CD4-positive, CD25-positive, alpha-beta regulatory T cell (primary cell): ENCODE measurements at places on chromosomes 6 and 20. TPM values are rescaled to one million over a fixed set of nuclear protein-coding genes. Genes with fewer than 3 reads are reported as not detected.

DNA sequence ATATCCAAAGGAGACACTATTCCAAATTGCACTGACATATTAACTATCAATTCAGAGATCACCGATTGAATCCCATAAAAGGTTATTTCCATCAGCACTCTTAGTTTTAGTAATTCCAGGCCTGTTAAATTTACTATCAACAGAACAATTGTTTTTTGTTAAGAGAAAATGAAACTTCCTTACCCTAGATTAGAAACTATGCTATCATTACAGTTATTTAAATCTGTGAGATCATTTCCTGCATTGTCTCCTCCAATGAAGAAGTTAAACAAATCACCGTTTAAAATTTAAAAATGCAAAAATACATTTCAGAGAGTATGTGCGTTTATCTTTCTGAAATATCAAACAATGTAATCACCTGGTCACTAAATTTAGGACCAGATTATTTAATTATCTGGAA, 57.5 kb downstream of the HIVEP2 start:
- DNase-seq, result peak; percentile 59

DNA sequence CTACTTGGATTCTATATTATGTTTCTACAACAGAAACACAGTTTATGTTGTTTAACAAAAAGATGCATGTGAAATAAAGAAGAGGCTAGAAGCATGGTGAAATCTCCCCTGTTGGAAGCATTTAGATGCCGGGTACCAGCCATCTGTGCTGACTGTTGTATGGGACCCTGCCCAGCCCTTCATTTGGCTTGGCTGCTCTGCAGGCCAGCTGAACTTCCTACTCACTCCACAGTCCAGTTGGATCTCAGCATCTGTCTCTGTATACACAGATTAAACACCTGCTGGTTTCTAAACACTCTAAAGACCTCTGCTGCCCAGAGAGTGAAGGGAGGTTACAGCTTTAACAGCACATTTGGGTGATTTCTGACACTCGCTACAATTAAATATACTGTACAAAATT, 228.3 kb downstream of the SLC35F1 start:
- no peak for DNase-seq

DNA sequence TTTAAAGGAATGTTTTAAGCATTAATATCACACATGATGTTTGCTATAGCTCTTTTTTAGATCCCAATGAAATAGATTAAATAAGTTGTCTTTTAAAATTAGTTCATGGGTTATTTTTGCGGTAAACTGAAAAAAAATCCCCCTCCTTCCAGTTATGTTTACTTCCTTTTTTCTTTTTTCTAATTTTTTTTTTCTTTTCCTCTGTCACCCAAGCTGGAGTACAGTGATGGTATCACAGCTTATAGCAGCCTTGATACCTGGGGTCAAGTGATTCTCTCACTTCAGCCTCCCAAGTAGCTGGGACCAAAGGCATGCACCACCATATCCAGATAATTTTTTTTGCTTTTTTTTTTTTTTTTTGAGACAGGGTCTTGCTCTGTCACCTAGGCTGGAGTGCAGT, 17.8 kb upstream of the SCAF8 start:
- no peak for DNase-seq

DNA sequence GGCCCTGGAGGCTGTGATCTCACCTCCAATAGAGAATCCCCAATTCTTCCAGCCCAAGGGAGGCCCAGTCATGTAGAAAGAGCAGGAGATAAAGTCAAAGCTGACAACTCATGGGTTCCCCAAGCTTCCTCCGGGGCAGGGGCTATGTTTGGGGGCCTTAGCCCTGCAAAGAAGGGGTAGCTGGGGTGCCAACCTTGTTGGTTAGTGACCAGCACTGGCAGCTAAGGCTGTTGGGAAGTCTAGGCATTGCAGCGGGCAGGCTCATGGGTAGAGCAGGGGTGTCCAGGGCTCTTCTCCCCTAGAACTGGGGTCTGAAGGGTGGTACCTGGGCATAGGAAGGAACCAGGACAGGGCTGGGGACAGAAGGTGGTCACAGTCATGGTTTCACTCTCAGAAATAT, 36.4 kb downstream of the TGM2 start:
- DNase-seq, result no peak

- DNase-seq, result no peak
Measured at GRCh38 chr6:107600121-107600520, 110.2 kb downstream of the SOBP start.

OPN5 gene
- not detected for polyA plus RNA-seq

DNA sequence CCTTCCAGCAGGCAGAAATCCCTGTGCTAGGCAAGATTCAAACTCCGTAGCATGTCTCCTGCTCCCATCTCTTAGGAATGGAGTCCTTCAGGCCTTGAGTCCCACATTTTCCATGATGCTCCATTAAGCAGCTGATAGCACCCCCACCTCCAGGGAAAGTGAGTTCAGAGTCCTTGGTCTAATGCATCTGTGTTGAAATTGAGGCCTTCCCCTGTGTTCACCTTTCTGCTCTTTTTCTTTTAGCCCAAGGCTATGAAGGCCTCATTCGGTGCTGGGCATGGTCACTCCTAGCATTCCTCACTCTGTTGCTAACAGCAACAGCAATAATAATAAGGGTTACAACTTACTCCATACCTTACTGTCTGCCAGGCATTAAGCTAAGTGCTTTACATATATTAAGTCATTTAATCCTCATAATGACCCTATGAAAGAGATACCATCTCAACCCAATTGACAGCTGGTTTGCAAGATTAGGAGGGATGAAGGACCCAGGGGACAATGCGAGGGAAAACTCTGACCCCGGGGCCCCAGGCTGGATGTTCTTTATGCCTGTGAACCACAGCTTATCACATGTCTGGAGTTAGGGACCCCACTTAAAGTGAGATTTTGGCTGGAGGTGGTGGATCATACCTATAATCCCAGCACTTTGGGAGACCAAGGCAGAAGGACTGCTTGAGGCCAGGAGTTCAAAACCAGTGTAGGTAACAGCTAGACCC, 17.5 kb upstream of the PANK2 start:
- DNase-seq, result no peak

DNA sequence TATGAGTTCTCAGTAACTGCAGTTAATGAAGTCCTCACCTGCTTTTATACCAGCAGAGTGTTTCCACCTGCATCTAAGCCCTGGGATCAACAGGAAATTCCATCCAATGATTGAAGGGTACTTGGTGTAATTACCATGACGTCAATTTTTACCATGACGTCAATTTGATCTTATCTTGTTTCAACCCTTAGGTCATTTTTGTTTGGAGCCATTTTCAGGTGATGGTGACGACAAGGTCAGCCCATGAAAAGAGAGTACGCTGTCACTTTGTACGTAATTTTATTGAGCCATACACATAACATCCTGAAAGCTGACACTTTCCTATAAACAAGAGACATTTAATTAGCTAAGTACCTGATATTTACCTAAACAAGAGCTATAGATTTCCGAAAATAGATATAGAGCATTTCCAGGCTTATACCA, at the start of gene CGA:
TSS of gene CGA (minus strand) at position 20 of the 423 bp plus-strand sequence. CDS start 6,906 bp downstream, outside the sequence.
- DNase-seq, result no peak

GRCh38 chr20:22333885-22334545, 250.4 kb downstream of the FOXA2 start:
- no peak for DNase-seq

MYB gene
- polyA plus RNA-seq, result 1.4 TPM

GRCh38 chr6:71317441-71317840, 28.8 kb downstream of the OGFRL1 start:
- DNase-seq, result no peak

LY6G6F gene
- polyA plus RNA-seq, result not detected

DNA sequence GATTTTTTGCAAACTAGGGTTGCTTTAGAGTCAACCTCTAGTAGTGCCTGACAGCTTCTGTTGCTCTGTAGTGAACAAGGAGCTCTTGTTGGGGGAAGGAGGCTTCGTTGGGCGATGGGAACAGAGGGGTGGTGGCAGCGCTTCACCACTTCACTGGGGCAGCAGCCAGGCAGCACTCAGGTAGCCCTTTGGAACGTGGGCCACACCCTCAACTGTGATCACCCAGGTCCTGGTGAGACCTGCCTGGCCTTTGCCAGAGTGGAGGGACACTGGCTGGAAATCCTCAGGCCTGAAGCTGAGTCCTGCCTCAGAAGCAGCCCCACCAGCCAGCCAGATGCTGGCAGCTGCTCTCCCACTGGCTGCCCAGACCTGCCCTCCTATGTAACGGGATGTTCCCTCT, 10.4 kb upstream of the EDN3 start:
- no peak for DNase-seq

GRCh38 chr6:25498505-25498904, 153.5 kb upstream of the SCGN start:
- DNase-seq, result no peak

DNA sequence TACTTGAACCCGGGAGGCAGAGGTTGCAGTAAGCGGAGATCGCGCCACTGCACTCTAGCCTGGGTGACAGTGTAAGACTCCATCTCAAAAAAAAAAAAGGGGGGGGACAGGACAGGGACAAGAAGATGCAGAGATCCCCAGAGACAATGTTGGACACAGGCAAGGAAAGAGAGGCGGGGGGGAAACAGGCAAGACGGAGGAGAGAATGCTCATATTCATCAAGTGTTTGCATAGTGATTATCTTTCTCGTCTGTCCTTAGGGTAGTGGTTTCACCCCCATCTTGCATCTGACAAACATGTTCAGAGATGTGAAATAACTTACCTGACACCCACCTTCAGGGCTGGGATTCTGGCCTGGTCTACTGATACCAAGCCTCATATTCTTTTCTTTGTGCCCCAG, 29.0 kb downstream of the CHMP4B start:
- no peak for DNase-seq

GRCh38 chr6:30260036-30260504, 46.9 kb upstream of the TRIM26 start:
- peak; percentile 23 for DNase-seq

GRCh38 chr6:2895072-2895471, 8.0 kb downstream of the SERPINB9 start:
- DNase-seq, result no peak

DNA sequence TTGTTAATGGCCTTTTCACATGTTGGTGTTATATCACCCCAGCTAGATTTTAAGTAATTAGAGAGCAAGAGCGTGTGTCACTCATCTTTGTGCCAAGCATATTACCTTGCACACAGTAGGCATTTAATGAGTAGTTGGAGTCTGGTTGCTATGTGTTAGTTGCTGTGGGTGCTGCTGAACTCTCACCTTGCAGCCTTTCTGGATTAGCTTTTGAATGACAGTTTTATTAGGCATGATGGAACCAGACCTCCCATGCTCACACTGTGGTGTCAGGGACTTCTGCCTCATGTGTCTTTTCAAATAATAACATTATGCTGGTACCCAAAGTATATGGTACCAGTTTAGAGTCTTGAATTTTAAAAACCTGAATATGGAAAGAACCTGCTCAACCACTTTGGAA, 55.9 kb downstream of the TRAF3IP2 start:
- no peak for DNase-seq

CNR1 gene
- not detected for polyA plus RNA-seq

DNA sequence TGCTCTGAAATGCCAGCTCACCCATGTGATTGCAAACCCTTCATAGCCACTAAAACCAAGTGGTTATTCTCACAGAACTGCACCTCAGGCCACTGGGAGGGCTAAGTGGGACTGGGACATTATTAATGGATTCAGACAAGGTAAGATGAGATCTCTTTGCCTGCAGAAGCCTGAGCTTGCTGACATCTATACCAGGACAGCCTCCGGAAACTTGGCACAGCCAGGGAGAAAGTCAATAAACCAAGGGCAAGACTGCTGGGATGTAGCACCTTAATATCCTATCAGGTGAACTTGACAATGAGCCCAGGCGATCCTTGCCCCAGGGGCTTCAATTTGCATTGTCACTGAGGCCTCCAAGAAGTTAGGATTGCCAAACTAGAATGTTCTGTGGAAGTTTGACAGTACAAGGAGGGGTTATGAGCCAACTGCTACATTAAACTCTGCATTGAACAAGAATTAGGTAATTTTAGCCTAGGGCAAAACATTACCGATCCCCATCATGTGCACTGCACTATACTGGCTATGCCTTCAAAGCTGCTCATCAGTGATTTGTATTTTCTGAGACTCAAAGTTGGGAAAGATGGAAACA, 60.1 kb upstream of the RALGAPA2 start:
- no peak for DNase-seq

CST7 gene
- 133 TPM for polyA plus RNA-seq

ANGPT4 gene
- polyA plus RNA-seq, result not detected

C6orf163 gene
- 0.53 TPM for polyA plus RNA-seq

DNA sequence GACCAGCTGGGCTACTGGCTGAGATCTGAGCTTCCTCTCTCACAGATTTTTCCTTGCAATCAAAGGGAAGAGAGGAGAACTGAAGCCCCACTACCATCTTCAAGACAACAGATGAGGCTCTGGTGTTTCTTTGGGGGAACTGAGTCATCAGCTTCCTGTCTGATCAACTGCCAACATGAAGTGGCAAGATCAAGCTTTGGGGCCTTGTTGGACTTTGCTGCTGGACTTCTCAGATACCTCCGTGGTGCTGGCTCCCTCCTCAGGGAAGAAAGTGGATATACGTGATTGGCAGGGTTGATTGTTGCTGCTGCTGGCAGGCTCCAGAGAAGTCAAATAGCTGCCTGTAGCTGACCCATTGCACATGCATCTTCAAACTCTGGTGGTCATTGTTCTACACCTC, 3.6 kb upstream of the TOX2 start:
- no peak for DNase-seq

SOX18 gene
- not detected for polyA plus RNA-seq

DNA sequence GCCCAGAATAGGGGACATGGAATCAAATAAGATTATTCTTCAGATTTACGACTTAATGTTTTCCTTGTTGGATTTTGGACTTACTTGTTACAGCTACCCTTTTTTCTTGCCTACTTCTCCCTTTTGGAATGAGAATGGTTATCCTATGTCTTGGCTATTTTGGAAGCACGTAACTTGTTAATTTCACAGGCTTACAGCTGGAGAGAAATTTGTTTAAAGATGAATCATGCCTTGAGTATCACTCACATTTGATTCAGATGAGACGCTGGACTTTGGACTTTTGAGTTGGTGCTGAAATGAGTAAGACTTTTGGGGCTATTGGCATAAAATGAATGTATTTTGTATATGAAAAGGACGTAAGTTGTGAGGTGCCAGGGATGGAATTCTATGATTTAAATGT, 83.3 kb downstream of the SMPDL3A start:
- no peak for DNase-seq

GRCh38 chr6:30093951-30094661, 18.5 kb upstream of the RNF39 start:
- no peak for DNase-seq

- DNase-seq, result no peak
Measured at GRCh38 chr6:5710936-5711335, 295.8 kb downstream of the NRN1 start.

- DNase-seq, result no peak
Measured at GRCh38 chr6:12367412-12367811, 77.3 kb downstream of the EDN1 start.

DNA sequence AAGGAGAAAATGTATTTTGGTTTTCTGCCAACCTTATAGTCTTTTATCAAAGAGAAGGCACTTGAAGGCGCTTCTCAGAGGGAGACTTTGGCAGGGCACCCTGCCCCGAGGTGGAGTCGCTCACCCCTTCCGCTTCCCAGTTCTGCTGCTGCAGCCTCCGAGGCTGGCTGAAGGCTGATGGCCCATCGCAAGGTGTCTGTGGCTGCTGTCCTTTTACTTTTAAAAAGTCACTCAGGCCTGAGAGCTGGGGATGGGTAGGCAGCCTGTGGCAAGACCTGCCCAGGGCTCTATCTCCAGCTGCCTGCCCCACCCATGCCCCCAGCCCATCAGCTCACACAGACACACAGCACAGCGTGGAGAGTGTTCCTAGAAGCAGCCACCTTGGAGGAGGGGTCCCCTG, 206.6 kb upstream of the CST7 start:
- no peak for DNase-seq
